ENCODE measurements at places on chromosomes 1 and 21.

DNA sequence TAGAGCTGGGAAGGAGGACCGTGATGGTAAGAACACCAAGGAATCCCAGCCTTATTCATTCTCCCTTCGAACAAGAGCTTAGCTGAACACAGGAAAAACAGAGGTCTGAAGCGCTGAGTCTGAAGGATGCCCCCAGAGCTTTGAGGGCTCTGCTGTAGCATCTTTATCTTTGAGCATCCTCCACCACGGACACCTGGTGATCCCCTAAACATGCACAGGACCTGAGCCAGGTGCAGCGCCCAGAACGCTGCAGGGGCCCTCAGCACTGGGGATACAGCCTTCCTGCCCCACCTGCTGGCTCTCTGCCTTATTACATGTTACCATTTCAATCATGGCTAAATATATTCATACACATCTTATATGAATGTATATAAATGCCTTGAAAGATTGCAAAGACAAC lies 7.7 kb upstream of the GPATCH4 start:
- no peak for DNase-seq

- no peak for DNase-seq
These were observed 19.8 kb upstream of the UBXN10 start for GRCh38 chr1:20166051-20166450.

DNA sequence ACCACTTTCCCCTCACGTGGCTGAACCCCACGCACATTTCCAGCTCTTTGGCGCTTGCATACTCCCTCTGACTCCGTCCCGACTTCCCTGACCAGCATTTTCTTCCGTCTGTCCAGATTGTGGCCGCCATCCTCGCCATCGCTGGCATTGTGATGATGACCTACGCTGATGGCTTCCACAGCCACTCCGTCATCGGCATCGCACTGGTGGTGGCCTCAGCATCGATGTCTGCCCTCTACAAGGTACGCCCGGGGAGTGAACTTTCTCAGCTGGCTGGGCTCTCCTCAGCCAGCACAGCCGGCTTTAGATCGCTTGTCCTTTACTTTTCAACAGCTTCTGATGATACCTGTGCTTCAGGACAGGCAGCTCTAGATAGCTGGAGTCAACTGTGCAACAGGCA lies 56.8 kb upstream of the COA6 start:
- no peak for DNase-seq

- DNase-seq: no peak
These were observed 35.8 kb upstream of the RIPK4 start for GRCh38 chr21:41802684-41803083.

DNA sequence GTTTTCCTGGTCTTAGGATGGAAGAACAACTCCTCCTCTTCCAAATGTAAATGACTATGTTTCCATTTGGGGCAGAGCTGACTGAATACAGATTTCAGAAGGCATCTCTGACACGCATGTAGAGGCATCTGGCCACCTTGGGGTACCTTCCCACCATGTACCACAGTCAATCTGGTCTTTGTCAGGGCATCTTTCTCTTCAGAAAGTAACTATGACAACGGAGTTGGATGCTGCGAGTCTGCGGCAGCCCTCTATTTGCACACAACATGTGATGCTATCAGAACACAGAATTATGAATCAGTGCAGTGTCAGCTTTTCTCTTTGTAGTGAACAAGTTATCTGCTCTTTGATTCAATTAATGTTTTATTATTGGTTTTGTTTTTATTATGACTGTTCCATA lies 94.7 kb downstream of the TSEN15 start:
- DNase-seq: no peak

DNA sequence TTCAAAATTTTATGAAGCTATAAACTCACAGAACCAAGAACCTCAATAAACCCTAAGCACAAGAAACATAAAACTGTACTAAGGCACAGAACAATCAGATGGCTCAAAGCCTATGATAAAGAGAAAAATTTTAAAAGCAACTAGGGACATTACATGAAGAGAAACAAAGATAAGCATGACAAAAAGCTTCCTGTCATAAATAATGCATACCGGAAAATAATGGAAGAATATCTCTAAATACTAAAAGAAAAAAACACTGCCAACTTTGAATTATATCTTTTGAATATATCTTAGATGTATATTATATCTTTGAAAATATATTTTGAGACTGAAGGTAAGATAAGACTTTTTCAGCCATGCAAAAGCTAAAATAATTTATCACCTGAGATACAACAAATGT lies 21.4 kb upstream of the KCNN3 start:
- DNase-seq: no peak
